ENCODE measurements at places on chromosomes 12 and 14. TPM values are rescaled to one million over a fixed set of nuclear protein-coding genes. Genes with fewer than 3 reads are reported as not detected.

SERPINA12 gene
- not detected for total RNA-seq

DNA sequence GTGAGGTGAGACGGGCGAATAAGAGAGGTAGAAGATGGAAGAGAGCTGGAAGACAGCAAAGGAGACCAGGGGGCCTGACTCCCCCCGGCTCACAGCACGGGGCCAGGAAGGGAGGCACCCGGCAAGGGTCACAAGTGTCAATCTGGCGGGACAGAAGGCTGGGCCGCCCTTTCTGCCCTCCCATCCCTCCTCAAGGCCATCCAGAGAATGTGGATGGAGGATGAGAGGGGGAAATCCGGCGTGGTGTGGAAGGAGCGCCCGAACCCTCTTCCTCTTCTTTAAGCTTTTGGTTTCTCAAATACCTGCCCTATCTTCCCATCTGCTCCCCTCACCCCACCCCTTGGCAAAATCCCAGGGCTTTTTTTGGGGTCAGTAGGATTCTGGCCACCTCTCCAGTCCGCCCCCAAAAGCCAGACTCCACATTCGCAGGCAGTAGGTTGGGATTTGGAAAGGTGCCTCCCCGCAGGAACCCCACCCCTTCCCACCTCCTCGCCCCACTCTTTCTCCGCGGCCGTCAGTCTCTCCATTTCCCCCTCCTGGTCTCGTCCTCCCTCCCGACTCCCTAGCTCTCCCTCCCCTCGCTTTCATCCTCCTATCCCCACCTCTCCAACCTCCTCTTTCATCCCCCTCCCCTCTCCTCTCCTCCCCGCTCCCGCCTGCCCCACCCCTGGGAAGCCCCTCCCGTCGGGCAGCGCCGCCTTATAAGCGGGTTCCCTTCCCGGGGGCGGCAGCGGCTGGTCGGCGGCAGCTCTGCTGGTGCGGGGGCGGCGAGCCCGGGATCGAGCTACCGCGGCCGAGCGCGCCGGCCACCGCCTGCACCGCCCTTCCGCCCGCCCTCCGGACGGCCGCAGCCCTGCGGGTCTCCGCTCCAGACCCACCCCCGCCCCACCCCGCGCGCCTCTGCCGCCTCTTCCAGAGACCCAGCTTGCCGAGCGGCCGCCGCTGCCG lies at the start of gene PTMS:
Gene PTMS, plus strand, starts transcription at position 730 of the 948 bp plus-strand sequence. CDS start 343 bp downstream, outside the sequence.
- DNase-seq: peak; percentile 86

DNA sequence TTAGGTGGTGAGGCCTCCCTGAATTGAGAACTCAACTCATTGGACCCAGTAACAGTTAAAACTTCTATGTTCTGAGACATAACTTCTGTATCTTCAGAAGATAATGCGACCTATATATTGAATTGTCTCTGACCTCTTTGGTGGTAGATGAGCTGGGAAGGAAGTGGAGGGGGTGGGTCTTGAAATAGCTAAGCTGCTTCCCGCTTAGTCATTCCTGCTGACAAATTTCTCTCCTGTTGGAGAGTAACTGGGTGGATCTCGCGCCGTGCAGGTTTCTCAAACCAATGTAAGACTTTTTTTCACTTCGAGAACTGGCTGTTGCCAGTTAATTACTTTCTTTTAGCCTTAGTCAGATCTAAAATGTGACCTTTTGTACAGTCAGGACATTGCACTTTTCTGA lies 100.8 kb downstream of the PPHLN1 start:
- no peak for DNase-seq

- no peak for DNase-seq
Measured at GRCh38 chr12:123683964-123684363, 13.1 kb downstream of the TCTN2 start.

DNA sequence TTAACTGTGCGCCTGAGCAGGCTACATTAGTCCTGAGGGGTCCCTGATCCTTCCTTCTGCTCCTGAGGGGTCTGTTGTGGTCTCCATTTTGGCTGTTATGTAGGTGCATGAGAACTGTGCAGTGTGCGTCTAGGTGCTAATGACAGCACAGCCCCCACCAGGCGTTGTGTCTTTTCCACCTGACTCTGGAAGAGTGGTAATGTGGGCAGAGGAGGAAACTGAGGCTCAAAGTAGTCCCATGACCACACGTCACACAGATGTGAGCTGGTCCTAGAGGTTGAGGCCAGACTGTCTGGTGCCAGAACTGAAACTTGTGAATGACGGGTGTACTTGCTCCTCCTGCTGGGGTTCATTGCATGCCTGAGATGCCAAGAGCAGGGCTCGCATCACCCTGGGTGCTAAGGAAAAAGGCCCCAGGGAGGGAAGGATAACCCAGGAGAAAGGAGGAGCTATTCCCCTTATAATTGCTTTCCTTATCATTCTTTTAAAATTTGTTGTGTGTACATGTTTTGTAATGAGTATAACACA lies 111.8 kb downstream of the SLC25A47 start:
- DNase-seq: no peak

DNA sequence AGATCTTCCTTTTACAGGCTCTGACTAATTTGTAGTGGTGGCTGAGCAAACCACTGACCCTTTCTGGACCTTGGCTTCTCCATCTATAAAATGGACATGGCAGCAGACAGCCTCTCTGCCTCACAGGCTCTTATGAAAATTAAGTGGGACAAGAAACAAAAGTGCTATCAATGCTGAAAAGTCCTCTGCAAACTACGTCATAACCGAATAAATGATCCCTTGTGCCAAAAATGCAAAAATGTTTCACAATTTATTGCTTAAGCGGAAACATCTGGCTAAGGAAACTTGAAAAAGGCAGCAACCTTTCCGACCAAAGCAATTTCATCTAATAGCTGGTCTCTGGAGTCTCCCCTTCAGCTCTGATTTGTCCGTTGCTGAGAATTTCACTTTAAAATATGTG lies 108.5 kb upstream of the PLXNC1 start:
- no peak for DNase-seq

GRCh38 chr14:77039285-77040058 lies 11.0 kb upstream of the IRF2BPL start:
- no peak for DNase-seq
